ENCODE measurements at places on chromosomes 12 and 14.

DNA sequence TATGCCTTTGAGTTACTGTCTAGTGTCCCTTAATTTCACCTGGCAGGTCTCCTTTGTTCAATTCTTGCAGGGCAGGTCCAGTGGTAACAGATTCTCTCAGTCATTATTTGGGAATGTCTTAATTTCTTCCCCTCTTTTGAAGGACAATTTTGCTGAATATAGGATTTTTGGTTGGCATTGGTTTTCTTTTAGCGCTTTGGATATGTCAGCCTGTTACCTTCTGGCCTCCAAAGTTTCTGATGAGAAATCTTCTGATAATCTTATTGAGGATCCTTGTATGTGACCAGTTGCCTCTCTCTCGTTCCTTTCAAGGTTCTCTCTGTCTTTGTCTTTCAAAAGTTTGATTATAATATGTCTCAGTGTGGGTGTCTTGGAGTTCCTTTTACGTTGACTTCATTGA, 38.1 kb downstream of the ZDHHC17 start:
- no peak for DNase-seq

DNA sequence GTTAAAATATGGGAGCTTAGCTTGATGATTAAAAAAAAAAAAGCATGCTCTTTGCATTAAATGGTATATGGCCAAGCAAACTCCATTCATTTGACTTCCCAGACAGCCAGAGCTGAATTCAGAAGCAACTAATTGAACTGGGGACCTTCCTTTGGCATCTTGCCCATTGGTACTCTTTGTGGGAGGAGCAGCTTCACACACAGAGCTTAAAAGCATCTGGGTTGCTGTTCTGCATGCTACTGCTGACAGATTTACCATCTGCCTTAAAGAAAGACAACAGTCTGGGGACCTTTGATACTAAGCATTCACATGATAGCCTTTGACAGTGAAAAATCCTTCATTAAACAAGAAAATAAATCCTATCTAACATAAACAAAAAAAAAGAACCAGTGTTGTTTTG, 977.9 kb downstream of the TMTC2 start:
- DNase-seq, result no peak

DNA sequence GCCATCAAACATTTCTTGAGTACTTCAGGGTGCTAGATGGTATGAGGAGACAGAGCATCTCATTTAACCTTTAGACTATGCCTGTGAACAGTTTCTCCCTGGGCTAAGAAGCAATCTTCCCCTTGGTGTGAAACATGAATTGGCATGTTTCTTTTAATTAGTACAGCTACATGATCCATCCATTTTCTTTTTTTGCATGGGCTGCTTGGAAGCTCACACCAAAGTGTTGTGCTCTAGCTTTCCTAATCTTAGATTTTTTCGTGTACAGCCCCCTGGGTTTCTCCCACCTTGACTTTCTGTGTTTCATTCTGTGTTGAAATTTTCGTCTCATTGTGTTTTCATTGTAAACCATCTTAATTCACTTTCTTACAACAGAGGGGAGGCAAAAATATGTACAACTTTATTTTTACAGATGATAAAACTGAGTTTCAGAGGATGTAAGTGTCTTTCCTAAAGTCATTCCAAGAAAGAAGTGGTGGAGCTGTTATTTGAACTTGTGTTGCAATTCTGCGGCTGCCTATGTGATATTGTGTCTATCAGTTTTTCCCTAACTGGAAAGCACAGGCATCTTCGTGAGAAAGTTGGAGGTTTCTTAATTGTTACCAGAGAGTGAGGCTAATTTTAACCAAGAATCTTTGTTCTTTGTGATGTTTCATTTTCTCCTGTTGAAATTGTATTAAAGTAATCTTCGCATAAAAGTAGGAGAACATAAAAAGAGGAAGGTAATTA, 64.5 kb downstream of the DAAM1 start:
- no peak for DNase-seq

DNA sequence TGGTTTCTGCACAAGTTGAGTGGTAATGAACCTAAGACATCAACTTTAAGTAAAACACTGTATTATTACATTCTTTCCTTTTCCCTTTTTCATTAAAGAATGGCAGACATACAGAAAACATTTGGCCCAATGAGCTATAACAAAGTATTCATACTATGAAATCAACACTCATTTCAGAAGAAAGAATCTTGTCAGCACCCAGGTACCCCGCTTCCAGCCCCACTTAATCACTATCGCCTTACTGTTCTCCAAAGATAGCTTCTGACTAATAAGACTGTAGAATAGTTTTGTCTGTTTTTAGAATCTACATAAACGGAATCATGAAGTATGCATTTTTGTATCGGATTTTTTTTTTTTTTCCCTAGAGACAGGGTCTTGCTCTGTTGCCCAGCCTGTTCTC, 9.5 kb downstream of the CNTN1 start:
- no peak for DNase-seq

- DNase-seq, result no peak
These were observed 275.9 kb downstream of the FBXL14 start for GRCh38 chr12:1318327-1319031.

- no peak for DNase-seq
These were observed 108.7 kb upstream of the NCOR2 start for GRCh38 chr12:124675881-124676713.

DNA sequence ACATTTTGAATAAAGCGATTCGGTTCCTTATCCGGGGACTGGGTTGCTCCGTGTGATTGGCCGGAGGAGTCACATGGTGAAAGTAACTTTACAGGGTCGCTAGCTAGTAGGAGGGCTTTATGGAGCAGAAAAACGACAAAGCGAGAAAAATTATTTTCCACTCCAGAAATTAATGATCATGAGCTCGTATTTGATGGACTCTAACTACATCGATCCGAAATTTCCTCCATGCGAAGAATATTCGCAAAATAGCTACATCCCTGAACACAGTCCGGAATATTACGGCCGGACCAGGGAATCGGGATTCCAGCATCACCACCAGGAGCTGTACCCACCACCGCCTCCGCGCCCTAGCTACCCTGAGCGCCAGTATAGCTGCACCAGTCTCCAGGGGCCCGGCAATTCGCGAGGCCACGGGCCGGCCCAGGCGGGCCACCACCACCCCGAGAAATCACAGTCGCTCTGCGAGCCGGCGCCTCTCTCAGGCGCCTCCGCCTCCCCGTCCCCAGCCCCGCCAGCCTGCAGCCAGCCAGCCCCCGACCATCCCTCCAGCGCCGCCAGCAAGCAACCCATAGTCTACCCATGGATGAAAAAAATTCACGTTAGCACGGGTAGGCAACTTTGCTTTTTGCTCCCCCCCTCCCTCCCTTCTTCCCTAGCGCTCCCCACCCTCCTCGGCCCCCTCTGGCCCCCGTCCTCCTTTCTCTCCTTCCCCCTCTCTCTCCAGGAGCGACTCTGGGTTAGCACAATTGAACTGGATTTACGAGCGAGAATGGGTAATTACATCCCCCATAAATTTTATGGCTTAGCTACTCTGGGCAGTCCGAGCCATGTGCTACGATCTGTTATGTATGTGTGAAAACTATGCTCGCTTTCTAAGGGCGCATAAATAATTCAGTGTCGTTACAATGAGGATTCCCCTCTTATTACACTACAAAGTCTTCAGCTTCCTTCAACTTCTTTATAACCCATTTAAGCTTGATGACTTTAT, at the start of gene HOXC4:
TSS of gene HOXC4 (plus strand) at position 85 of the 991 bp plus-strand sequence. CDS start at position 173, 88 bp downstream.
- DNase-seq, result no peak

DNA sequence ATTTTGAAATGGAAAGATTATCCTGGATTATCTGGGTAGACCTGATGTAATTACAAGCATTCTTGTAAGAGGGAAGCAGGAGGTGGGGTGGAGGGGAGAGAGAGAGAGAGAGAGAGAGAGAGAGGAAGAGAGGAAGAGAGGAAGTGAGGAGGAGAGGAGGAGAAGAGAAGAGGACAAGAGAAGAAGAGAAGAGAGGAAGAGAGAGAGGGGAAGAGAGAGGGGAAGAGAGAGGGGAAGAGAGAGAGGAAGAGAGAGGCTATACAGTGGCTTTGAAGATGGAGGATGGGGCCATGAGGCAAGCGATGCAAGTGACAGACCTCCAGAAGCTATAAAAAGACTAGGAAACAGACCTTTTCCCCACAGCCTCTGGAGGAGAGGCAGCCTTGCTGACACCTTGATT, 13.7 kb upstream of the CHST11 start:
- no peak for DNase-seq

DNA sequence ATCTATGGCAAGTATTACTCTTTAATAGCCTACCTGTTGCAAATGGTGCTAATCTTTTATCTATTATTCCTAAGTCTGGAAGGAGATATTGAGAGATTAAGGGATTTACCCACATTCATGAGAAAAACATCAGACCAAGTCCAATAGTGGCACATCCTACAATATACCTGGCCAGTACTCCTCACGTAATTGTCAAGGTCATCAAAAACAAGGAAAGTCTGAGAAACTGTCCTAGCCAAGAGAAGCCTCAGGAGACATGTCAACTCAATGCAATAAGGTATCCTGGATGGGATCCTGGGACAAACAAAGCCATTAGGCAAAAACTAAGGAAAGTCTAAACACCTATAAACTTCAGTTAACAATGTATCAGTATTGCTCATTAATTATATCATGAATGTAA, 12.5 kb downstream of the NR2C1 start:
- DNase-seq, result no peak

GRCh38 chr12:64992116-64992515, 129.0 kb downstream of the WIF1 start:
- DNase-seq, result no peak

- no peak for DNase-seq
These were observed 5.3 kb downstream of the GYS2 start for GRCh38 chr12:21599143-21599999.

DNA sequence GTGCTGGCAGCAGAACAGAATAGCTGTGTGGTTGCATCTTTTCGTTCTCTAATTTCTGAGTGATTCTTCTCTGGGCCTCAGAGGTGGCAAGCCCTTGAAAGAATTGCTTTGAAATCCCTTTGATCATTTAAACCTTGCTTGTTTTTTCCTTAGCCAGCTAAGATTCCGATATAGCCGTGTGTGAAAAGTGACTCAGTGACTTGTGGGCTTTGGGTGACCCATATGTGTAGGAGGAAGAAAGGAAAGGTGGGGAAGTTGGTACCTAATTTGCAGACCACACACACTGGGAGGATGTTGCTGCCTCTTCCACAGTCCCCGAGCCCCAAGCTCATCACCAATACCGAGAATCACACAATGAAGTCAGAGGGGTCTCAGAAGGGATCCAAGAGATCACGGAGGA, 18.8 kb downstream of the SLC24A4 start:
- DNase-seq, result no peak

- DNase-seq, result no peak
These were observed 81.5 kb downstream of the AEBP2 start for GRCh38 chr12:19520646-19521415.

DNA sequence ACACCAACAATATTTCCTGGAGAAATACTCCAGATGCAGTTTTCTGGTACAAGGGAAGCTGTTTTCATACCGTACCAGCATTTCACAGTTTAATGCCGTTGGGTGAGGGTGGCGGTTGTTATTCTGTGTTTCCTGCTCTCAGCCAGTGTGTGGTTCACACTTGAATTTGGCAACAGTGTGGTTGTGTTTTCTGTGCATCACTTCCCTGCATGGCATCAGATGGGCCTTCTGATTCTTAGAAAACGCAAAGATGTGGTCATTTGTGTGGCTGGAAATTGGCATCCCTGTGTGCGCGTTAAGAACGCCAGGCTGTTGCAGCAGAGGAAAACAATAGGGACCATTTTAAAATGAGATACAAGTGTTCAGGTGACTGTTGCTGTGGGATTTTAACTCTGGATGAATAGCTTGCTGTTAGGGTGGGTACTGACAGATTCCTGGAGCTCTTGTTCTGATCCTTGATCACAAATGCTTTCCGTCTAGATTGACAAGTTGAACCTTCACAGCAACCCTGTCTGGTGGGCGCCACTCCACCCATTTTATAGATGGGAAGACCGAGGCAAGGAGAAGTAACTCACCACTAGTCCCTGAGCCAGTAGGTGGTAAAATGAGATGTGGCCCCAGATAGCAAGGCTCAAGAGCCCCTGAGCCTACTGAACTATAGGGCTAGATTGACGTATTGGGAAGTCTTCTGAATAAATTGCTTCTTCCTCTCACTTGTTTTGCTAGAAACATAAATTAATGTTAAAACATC, 231.2 kb downstream of the CHST11 start:
- no peak for DNase-seq

DNA sequence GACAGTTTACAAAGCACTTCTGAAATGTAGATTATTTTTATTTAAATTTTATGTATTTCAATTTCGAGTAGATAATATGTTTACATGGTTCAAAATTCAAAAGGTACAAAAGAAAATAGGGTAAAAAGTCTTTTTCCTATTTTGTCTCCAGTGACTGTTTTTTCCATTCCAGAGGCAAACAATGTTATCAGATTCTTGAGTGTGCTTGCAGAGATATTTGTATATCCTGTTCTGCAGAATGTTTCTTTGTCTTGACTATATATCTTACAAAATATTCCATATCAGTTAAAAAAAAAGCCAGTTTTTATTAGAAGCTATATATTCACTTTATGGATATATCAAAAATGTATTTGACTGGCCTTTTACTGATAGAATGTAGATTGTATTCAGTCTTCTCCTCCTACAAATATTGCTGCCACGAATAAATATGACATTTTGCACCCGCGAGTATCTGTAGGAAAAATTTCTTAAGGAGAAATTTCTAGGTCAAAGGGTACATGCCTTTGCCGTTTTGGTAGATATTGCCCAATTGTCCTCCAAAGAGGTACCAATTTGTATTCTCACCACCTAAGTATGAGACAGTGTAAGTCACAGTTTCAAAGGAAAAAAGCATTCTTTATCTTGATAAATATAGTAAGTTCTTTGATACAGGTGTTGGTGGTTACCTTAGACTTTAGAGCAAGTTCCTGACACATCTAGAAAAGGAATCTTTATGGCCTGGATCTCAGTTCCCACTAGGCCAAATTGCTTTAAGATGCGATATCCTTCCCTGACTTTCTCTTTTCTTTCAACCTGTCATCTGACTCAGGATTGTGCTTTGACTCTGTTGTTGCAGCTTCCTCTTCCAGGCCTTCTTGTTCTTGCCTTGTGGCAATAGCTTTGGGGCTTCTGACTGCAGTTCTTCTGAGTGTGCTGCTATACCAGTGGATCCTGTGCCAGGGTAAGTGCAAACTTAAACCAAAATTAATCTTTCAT, 2.3 kb downstream of the KLRG1 start:
- DNase-seq, result no peak

- DNase-seq, result no peak
These were observed 14.2 kb upstream of the RASSF3 start for GRCh38 chr12:64595863-64596793.

- DNase-seq, result no peak
These were observed 57.6 kb downstream of the ACADS start for GRCh38 chr12:120783197-120783596.

DNA sequence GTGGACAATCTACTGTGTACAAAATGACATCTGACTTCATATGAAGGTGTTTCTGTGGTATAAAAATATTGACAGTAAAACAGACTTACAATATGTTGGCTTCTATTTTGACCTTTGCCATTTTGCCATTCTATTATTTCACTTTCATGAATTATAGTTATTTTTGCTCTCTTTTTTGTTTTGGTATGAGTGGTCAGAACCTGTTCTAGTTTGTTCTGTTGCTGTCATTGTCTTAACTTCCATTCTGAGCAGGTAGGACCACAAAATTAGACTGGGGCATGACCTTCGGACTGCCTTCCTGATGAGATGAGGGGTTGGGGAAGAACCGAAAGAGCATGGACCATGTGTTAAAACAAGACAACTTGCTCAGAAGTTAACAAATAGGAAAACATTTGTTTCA, 36.5 kb upstream of the IFNG-AS1 start:
- no peak for DNase-seq
